ENCODE measurements at places on chromosomes 11 and 22. TPM values are rescaled to one million over a fixed set of nuclear protein-coding genes. Genes with fewer than 3 reads are reported as not detected.

KIAA1671 gene
- 45.5 TPM for total RNA-seq

MTA2 gene
- total RNA-seq, result 103 TPM

MUC2 gene
- total RNA-seq, result not detected

GLYATL2 gene
- total RNA-seq, result 2.9 TPM

RTN4R gene
- 3.9 TPM for total RNA-seq

ZNRD2 gene
- 48.0 TPM for total RNA-seq

VSIG10L2 gene
- under 0.01 TPM for total RNA-seq

TBX10 gene
- total RNA-seq, result not detected

SLC25A18 gene
- total RNA-seq, result not detected
